Panc1 (cell line): ENCODE measurements at places on chromosomes 4 and X. TPM values are rescaled to one million over a fixed set of nuclear protein-coding genes. Genes with fewer than 3 reads are reported as not detected.

Gene CEP44
- 9.8 TPM for total RNA-seq

Gene ALAS2
- not detected for total RNA-seq

Gene HMGN5
- total RNA-seq, result 1.5 TPM

Gene SMARCA1
- total RNA-seq, result 130 TPM

- DNase-seq, result no peak
- no peak overlapping the region for H3K27ac ChIP-seq
- H3K4me3 ChIP-seq, result no peak overlapping the region
- no peaks in the 10 kb centered on the region for H3K27me3 ChIP-seq
Measured at GRCh38 chrX:110180928-110181310, 137.0 kb downstream of the AMMECR1 start.

DNA sequence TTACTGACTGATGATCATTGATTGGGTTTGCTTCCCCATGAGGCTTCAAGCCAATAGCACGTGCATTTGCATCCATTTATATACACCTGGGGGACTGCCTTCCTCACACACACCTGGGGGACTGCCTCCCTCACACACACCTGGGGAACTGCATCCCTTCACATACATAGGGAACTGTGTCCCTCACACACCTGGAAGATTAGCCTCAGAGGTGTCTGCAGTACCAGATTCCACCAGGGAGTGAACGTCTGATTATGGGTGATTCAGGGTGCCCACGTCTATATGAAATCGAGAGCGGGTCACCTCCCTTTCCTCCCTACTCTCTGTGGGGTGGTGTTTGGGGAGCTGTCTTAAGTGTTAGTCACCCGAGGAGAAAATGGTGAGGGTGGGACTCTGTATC lies 16.9 kb downstream of the CD99 start:
- H3K4me1 ChIP-seq, result no peaks in the 10 kb centered on the region
- H3K36me3 ChIP-seq, result no peaks in the 10 kb centered on the region
- no peak for DNase-seq
- H3K4me3 ChIP-seq, result no peak overlapping the region
- no peak overlapping the region for H3K27ac ChIP-seq
- no peaks in the 10 kb centered on the region for H3K27me3 ChIP-seq

DNA sequence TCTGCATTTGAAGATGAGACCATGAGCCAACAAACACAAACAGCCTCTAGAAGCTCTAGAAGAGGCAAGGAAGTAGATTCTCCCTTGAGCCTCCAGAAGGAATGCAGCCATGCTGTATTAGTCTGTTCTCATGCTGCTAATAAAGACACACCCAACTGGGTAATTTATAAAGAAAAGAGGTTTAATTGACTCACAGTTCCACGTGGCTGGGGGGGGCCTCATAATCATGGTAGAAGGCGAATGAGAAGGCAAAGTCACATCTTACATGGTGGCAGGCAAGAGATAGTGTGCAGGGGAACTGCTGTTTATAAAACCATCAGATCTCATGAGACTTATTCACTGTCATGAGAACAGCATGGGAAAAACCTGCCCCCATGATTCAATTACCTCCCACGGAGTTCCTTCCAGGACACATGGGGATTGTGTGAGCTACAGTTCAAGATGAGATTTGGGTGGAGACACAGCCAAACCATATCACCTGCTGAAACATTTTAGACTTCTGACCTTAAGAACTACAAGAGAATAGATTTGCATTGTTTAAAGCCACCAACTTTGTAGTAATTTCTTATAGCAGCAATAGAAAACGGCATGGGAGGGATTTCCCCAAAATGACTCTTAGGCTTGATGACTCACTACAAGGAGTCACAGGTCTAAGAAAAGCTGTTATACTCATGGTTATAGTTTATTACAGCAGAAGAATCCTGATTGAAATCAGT lies 284.4 kb upstream of the SFRP2 start:
- H3K4me1 ChIP-seq, result no peaks in the 10 kb centered on the region
- no peak overlapping the region for H3K4me3 ChIP-seq
- no peak for DNase-seq
- H3K27ac ChIP-seq, result no peak overlapping the region
- H3K27me3 ChIP-seq, result no peaks in the 10 kb centered on the region

GRCh38 chr4:165210566-165210965 lies 3.2 kb downstream of the KLHL2 start:
- no peak for DNase-seq
- peaks cover 22% of the 10 kb centered on the region for H3K4me1 ChIP-seq
- H3K27me3 ChIP-seq, result no peaks in the 10 kb centered on the region
- H3K4me3 ChIP-seq, result no peak overlapping the region
- H3K27ac ChIP-seq, result no peak overlapping the region

DNA sequence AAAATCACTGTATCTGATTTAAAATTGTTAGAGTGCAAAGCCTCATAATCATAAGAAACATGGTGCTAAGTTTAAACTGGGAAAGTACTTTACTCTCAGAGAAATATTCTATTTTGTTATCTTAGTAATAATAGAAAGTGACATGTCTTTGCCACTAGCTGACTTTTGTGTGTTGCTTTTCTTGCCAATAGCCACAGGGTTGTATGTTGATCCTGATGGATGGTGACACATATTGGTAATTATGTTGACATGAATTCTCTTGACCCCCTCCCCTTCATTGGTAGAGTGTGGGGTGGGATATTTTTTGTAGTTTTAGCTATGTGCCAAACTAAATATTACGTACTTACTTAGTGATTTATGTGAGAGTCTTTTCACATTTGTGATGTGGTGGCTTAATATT lies 103.1 kb upstream of the MAP9 start:
- H3K4me3 ChIP-seq, result no peak overlapping the region
- no peaks in the 10 kb centered on the region for H3K36me3 ChIP-seq
- H3K27me3 ChIP-seq, result no peaks in the 10 kb centered on the region
- DNase-seq, result no peak
- H3K4me1 ChIP-seq, result no peaks in the 10 kb centered on the region
- H3K27ac ChIP-seq, result no peak overlapping the region

DNA sequence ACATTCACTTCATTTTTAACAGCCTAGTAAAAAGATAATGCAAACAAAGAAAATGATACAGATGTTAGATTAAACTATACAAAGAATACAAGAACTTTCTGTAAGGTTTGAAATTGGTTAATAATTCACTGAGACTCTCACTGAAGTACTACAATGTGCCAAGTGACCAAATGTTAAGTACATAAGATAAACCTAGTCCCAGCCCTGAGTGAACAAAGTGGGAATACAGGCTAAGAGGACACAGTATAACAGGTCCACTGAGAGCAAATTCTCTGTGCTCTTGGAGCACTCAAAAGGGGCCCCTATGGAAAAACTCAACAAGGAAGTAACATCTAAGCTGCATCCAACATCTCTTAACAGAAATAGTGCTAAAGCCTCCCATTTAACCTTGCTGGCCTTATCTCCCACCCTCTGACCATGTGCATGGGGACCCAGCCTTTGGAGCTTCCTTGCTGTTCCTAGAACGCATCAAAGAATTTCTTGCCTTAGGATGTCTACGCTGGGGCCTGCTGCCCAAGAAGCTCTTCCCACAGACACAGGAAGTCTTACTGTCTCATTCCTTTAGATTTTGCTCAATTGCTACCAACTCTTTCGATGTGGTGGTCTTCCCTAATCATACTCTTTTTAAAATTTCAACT lies 113.4 kb downstream of the ZAR1 start:
- H3K4me3 ChIP-seq, result no peak overlapping the region
- H3K4me1 ChIP-seq, result no peaks in the 10 kb centered on the region
- H3K27me3 ChIP-seq, result no peaks in the 10 kb centered on the region
- H3K27ac ChIP-seq, result no peak overlapping the region
- no peak for DNase-seq

DNA sequence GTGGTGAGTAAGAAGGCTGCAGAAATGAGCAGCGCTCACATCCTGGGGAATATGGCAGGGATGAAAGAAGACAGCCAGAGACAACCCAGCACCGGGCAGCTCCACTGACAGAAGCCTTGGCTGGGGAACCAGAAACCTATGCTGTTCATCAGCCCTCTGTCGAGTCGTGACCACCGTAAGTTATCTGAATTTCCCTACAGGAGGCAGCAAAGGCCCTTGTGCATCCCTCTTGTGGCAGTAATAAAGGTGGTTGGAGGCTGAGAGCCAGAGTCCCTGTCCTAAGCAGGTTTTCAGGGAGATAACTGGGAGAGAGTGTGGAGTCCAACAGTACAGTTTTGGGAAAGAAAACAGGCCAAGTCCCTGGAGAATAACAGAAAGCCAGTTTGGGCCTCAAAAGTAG lies 194.0 kb upstream of the BOD1L1 start:
- H3K36me3 ChIP-seq, result no peaks in the 10 kb centered on the region
- no peaks in the 10 kb centered on the region for H3K27me3 ChIP-seq
- no peaks in the 10 kb centered on the region for H3K4me1 ChIP-seq
- H3K4me3 ChIP-seq, result no peak overlapping the region
- no peak for DNase-seq

DNA sequence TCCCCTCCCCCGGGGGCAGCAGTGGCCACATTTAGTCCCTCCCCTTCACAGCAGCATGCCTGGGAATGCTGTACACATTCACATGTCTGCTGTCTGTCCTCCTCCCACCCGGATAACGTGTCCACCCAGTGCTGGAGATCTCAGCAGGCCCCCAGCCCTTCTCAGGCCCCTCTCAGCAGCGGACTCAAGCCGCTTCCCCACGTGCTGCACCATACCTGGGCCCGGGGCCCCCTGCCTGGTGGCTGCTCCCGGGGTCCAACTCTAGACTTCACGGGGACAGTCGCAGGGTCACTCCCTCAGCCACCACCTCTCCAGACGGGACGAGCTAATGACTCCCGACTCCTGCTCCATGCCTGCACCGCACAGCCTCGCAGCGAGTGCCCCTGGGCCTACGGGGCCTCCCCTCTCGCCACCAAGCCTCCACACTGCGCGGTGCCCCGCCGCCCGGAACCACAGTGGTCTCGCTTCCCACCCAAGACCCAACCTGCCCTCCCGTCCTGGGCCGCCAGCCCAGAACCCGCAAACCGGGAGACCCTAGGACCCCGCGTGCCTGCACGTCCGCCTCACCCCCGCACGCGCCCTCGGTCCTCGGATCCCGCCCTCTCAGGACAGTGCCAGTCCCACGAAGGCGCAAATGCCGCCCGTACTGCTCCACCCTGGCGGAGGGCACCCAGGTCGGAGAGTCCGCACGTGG lies 1.3 kb upstream of the PCGF3 start:
- no peak for DNase-seq
- no peak overlapping the region for H3K4me3 ChIP-seq
- peaks cover 4% of the 10 kb centered on the region; the same call in 1 of the 2 replicates for H3K36me3 ChIP-seq
- H3K27ac ChIP-seq, result no peak overlapping the region
- no peaks in the 10 kb centered on the region for H3K27me3 ChIP-seq

- H3K4me1 ChIP-seq, result no peaks in the 10 kb centered on the region
- no peaks in the 10 kb centered on the region for H3K36me3 ChIP-seq
- no peak overlapping the region for H3K27ac ChIP-seq
- no peaks in the 10 kb centered on the region for H3K27me3 ChIP-seq
- no peak for DNase-seq
- no peak overlapping the region for H3K4me3 ChIP-seq
Measured at GRCh38 chr4:8653326-8654000, 60.9 kb downstream of the CPZ start.

- no peaks in the 10 kb centered on the region for H3K27me3 ChIP-seq
- H3K4me3 ChIP-seq, result peak overlapping the region; percentile 30
- no peak overlapping the region for H3K27ac ChIP-seq
- no peak for DNase-seq
- no peaks in the 10 kb centered on the region for H3K36me3 ChIP-seq
Measured at GRCh38 chr4:175671491-175671934, 140.6 kb downstream of the GPM6A start.

DNA sequence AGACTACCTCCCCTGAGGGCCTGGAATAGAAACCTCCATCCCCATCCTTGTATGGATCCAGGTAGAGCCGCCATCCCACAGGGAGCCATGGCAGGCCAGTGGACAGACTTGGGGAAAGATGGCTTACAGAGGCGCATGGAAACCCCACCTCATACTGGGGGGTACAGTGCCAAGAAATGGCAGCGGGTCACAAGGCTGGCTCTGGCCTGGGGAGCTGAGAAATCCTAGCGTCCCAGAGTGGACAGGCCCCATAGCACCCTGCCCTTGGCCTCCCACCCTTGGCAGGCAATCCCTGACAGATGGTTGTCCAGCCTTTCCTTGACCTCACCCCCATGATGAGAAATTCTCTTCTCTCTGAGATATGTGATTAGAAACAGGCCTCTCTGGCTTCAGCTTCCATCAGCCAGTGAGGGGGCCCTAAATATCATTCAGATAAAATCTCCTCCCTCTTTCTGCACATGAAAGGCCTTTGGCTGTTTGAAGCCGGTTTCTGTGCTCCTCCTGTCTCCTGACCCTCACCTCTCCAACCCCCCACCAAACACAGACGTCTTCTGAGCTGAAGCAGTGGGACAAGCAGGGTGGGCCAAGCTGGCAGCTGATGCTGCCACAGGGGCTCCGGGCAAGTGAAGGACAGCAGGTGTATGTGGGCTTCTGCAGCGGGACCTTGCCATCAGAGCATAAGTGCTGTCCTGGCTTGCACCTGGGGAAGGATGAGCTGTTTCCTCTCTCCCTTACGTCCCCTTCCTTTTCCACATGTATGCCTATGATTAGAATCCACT lies 204.4 kb upstream of the MAMLD1 start:
- H3K27ac ChIP-seq, result no peak overlapping the region
- H3K4me3 ChIP-seq, result no peak overlapping the region
- H3K27me3 ChIP-seq, result no peaks in the 10 kb centered on the region
- H3K36me3 ChIP-seq, result no peaks in the 10 kb centered on the region
- no peak for DNase-seq
